ENCODE measurements at places on chromosomes 11 and 22.

DNA sequence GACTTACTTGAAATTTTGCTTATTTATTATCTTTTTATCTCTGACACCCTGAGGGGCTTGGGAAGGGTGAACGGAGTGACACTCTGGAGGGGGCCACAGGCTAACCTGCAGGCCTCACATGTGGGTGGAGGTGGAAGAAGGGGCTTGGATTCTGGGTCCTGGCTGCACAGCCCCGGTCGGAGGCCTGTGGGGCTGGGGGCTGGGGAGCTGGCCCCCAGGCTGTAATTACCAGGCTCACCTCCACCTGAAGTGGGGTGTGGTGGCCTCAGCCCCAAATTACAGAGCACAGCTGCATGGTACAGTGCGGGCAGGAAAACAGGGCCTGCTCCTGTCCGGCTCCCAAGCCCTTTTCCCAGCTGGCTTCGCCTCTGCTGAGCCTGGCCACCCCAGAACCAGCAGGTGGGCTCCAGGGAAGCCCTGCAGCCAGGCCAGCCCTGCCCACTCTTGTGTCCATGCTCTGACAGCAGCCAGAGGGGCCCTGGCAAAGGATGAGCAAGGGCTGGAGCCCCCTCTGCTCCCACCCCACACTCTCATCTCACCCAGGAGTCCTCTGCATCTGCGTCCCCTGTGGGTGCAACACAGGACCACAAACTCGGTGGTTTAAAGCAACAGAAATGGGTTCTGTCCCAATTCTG, 48.0 kb downstream of the IGF2 start:
- DNase-seq = no peak

- DNase-seq = no peak
Measured at GRCh38 chr11:79432138-79432537, 8.7 kb downstream of the TENM4 start.

DNA sequence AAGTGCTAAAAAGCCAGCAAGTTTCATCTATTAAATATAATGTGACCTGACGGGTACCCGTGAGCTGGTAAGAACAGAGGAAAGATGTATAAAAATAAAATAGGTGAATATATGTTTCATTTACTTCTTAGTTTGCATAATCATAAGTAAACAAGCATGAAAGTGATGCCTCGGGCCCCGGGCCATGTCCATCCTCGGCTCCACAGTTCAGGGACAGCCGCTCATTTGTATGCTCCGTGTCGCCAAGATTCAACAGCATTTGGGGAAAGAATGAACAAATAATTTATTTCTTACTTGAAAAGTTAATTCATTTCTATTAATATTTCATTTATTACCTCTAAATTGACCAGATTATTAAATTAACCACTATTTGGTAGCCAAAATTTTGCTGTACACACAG, 251.8 kb downstream of the NTM start:
- no peak for DNase-seq

DNA sequence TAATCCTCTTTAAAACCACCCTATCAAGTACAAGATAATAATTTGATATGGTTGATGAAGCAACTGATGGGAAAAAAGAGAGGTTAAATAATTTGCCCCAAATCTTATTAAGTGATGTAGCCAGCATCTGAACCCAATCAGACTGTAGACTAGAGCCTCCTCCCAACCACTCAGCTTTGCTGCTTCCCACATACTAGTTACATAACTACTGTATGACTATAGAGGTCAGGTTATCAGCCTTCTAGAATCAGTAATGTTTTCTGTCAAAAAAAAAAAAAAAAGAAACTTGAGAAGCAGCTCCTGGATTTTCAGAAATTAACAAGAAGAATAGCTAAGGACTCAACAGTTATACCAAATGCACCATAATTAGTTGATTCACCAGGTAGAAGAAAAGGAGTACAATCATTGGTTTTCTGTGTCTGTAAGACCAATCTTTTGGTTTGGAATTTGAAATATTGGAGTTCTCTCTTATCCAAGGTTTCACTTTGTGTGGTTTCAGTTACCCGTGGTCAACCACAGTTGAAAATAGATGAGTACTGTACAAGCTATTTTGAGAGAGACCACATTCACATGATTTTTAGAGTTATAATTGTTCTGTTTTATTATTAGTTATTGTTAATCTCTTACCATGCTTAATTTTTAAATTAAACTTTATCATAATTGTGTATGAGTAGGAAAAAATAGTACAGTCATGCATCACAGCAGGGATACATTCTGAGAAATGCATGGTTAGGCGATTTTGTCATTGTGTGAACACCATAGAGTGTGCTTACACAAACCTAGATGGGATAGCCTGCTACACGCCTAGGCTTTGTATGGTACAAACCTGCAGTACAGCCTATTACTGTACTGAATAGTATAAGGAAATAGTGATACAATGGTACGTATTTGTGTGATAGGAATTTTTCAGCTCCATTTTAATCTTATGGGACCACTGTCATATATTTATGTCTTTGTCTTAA, 72.2 kb downstream of the PDHX start:
- no peak for DNase-seq

DNA sequence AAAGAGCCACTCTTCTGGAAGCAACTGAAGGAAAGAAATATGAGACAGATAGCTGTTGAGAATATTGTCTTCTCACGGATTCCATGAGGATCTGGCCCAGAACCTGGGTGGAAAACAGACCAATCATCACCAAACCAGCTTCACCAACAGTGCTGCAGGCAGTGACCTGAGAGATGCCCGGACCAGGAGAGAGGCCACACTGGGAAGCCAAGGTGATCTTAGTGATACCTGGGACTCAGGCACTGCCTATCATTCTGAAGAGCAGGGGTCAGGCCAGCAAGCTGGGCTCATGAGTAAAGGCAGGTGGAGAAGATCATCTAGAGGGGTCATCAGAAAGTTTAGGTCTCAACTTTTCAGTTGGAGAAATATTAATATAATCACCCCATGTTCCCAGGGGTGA, 595.8 kb upstream of the CADM1 start:
- DNase-seq = no peak

Data from CD4-positive, CD25-positive, alpha-beta regulatory T cell (primary cell).